ENCODE measurements at places on chromosomes 3 and 15.

DNA sequence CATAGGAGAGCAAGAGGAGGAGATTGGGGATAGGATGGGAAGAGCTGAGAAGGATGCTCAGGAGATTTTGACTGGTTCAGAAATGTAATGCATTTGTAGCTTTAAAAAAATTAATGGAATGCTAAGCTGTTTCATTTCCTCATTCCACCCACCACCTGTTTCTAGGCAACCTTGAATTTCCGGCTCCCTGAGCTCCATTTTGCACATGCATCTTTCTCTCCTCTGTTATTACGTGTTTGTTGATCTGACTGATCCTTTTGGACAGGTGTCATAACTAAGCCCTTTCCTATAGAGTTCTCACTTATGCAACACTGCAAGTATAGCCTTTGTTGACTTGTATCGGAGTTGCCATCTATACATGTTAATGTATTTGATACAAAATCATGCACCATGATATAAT lies 4.3 kb downstream of the TMPRSS7 start:
- no peak for DNase-seq

- DNase-seq = peak; percentile 28
Observed at GRCh38 chr3:79521221-79521848, 246.5 kb downstream of the ROBO1 start.

- no peak for DNase-seq
Observed at GRCh38 chr3:9266716-9267115, 17.3 kb upstream of the SRGAP3 start.

GRCh38 chr3:160616716-160617115 lies 51.3 kb upstream of the KPNA4 start:
- peak; percentile 3 for DNase-seq

DNA sequence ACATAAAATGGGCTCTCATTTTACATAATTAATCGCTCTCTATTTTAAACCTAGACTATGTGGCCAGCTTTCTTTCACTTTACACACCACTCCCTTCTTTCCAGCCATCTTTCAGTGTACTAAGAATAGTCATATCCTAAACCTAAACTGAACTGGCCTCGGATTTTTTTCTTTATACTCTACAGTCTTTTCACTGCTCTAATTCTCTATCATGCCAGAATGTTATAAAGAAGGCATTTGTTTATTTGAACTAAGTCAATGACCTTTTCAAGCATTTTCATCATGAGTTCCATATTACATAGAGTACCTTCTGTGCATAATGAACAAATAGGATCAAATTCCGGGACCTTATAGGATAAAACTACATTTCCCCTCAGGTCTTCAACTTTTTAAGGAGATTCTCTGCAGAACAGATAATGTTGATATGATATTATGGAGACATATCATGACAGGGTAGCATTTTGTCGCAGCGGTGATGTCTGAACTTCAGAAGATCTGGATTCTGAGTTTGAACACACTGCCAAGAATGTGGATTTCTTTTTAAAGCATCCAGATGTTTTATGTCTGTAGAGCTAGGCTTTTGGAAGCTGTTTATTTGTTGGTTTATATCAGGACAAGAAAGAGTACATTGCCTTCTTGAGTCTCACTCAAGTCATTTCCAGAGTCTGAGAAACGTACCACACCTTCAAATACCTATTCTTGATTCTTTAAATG lies 1047.3 kb downstream of the MCTP2 start:
- DNase-seq = no peak

DNA sequence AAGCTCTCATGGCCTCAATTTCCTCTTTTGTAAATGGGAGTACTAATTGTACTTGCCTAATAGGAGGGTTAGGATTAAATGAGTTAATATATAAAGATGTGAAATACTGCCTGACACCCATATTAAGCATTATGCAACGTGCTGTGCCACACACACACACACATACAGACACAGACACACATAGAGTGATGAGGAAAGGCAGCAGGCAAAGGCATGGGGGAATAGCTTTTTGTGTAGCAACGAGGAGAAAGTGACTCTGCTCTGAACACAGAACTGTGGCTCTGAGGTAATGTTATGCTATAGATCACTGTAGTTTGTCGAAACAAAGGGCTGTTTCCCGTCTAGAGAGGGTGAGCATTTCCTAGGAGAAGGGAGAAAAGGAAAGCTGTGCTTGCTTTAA lies 233.3 kb upstream of the SLCO3A1 start:
- no peak for DNase-seq

DNA sequence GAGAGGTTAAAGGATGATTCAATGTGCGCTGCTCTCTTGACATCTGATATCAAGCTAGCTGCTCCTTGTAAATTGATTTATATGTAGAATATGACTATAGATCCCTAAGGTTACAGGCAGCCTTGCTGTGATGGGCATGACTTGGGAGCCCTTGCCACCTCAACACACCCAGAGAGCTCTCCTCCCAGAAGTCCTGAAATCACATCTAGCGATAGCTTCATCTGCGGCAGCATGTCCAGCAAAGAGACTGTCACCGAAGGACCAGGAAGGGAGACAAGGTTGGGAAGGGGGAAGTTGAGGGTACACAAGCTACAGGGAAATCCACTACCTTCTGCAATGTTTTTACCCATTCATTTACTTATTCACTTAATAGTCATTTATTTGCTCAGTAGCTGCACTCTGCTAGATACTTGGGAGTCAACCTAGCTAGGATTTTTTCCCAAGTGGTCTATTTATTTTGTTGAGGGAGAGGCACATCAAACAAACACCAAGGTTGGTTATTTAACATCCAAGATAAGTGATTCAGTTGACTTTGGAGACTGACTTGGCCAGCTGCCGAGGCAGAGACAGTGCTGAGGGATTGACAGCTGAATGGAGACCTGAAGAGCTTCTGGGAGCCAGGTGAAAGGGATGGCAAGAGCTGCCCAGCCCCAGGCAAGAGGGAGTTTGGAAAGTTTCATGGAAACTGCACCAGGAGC lies 205.8 kb upstream of the IL12A start:
- DNase-seq = no peak

DNA sequence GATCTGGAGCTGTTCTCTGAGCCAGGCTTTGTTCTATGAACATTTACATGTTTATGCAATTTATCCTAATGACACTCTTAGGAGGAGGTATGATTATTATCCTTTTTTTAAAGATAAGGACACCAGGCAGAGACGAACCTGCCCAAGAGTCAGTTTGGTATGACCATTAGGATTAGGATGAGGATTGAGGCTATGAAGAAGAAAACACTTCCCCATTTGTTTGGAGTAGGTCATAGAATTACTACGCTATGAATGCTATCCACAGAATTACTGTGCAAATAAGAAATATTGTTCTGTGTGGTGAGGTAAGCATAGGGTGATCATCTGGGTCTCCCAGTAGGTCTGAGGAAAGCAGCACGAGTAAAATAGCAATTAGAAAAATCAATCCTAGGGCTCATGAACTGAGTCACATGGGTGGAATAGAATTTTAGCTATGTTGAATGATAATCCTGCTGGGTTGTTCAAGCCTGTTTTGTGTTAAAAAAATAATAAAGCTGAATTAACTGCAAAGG lies 23.9 kb downstream of the EIF4E3 start:
- no peak for DNase-seq

DNA sequence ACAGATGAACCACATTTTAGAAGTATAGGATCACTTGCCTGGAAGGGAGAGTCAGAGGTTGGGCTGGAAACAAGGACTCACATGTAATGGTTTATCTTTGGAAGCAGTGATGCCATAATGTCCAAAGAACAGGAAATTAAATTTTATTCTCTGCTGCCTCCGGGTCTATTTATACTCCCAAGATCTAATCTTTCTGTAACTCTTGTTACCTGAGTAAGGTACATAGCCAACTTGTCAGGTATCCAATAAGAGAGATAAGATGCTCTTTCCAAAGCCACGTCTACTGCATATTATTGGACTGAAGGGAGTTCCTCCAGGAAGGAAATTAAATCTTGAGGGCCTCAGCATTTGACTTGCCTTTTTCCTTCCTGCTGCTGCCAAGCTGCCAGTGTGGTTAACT lies 71.0 kb downstream of the CRYGS start:
- DNase-seq = no peak

DNA sequence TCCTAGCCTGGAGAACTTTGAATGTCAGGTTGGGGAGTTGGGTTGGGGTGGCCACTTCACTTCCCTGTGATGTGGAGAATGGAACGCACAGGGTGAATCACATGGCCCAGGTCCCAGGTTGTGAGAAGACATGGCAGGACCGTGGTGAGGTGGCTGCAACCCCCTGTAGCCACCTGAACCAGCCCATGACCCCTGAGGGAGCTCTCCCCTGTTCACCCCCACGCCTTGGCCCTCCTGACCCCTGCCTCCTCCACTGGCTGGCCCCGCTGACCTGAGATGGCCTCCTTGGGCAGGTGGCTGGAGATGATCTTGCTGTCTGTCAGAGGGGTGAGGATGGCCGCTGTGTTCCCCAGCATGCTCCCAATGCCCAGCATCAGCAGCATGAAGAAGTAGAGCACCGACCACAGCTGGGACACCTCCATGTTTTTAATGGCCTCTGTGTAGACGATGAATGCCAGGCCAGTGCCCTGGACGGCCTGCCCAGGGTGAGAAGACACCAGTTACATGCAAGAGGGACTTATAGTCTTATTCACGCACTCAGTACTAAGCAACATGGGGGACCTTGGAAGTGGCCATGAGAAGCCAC lies 31.0 kb downstream of the SLC6A20 start:
- DNase-seq = no peak

- no peak for DNase-seq
Observed at GRCh38 chr3:172257648-172258400, 190.4 kb downstream of the GHSR start.

GRCh38 chr3:184423561-184423960 lies 43.7 kb downstream of the CHRD start:
- DNase-seq = no peak

DNA sequence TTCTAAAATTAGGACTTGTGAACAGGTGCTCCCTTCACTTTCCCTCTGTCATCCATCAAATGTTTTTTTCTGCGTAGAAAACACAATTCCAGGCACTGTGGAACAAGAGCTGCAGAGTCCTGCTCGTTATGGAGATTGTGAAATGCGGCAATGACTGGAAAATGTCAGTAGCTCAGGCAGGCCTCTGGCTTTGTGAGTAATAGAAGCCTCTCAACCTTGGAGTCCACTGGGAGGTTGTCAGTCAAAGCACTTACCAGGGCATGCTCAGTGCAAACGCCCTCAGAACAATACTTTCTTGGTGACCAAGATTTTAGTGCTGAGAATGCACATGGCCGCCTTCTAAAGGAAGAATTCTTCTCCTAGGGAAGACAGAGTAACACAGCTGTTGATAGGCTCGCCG lies 26.7 kb upstream of the MED12L start:
- no peak for DNase-seq

GRCh38 chr3:10370429-10370828 lies 49.5 kb upstream of the SEC13 start:
- no peak for DNase-seq

DNA sequence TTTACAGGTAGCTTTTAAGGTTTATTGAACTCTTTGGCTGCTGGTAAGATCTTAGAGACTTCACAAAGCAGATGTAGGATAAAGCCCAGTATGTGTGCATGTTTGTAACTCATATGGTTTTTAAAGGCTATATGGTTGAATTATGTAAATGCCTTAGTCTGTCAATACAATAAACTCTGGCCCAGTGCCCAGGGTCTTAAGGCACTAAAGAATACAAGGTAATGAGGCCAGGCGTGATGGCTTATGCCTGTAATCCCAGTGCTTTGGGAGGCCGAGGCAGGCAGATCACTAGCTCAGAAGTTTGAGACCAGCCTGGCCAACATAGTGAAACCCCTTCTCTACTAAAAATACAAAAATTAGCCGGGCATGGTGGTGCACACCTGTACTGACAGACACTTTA lies 170.3 kb upstream of the CGNL1 start:
- DNase-seq = no peak

DNA sequence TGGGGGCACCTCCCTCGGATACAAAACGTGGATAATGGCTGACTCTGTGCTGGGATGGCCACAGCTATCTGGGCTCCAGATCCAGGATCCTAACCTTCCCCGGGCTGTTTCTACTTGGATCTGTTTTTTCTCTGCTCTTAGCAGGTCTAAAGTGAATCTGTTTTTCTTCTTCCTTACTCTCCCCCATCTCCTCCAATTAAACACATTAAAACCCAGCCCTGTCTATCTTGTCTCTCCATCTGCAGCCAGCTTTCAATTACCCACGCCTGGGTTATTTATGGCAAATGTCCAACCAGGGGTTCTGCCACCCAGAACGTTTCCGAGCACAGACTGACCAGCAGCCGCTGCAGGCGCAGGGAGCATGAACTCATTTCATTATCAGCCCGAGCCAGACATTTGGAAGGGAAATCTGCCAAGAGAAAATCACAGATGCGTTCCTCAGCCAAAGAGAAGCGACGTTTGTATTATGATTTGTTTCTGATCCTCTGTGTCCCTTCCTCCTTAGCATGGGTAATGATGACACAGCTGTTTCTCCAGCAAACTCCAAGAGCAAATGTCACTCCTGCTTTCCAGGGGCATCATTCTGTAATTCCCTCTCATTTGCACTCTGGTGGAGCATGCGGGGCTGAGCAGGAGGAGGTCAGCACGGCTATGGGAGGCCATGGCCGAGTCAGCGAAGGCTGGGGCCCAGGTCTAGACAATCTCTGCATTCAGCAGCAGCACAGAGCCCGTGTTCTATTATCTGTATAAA lies 42.0 kb downstream of the UMPS start:
- DNase-seq = no peak

DNA sequence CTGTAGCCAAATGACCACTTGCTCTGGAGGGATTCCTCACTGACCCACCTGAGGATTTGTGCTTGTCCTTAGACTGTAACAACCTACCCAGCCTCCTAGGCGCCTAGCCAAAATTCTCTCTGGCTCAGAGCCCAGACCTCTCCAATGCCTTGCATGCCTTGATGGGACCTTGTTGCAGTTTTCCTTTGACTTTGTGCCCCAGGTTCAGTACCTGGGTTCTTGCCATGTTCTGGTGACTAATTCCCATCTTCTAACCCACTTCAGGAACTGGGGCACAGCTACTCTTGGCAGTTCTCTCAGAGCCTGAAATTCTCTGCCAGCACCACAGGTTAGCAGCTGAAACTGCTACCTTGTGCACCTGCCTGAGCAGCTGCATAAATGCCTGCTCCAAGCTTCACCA lies 27.0 kb upstream of the UBE3A start:
- DNase-seq = no peak

DNA sequence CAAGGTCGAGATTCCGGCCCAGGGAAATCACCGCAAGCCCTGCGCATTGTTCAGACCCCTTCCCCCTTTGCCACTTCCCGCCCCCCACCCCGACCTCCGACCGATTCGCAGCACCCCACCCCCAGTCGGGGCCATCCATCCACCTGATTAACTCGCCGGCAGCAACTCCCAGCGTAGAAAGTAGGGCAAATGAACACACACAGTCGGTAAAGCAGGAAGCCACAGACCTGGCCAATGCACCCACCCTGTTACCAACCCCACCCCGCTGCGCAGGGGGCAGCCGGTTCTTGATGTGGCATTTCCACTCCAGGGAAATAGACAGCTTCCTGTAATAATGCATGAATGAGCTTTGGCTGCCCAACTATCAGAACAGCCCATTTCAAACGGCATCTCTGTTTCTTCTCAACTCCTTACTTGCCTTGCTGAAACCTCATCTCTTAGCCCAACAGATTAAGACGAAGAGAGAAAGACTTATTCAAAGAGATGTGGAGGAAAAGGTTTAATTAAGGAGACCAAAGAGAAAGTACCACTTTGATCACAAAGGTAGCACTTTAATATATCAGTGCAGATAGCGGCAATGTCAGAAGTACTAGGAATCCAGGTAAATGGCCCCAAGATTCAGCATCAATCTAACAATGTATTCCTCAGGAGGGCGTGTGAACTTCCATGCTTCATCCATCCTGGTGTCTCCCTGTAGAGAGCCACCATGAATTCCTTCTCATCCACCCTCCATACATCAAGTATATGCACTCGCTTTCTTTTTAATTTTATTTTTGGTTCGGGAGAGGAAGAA lies 1.9 kb downstream of the TNIK start:
- no peak for DNase-seq
